Activated CD4-positive, alpha-beta T cell treated with anti-CD3 and anti-CD28 coated beads, Interleukin-2, amount 50 U/mL, for 1 hour (primary cell): ENCODE measurements at places on chromosomes 12 and 14.

GRCh38 chr14:88621100-88621499 is 58.3 kb downstream of the ZC3H14 start:
- no peak for DNase-seq

DNA sequence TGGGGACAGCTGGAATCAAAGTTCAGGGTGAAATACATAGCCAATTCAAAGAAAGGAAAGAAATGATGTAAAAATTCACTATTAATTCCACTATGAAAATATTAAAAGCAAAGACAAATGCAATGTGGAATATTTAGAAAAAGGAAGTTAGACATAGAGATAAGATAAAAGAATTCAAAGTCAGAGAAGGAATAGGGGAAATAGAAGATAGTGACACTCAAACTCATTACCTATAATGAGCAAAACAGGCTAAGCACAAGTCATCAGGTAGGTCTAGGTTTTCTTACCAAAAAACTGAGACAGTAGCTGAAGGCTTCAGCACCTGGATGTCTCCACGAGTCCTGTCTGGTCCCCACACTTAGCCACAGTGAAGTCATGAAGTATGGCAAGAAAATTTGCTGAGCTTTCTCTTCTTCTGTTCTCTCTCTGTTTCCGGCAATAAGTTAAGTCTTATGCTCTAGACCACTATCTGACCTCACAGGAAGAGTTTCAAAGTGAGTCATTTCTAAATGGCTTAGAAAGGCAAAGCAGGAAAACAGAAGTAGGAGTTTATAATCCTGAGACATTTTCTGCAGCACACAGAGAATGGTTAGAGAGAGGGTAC is at the start of gene C3AR1:
C3AR1 (minus strand) TSS at position 369 of the 604 bp plus-strand sequence. CDS start 6,174 bp downstream, outside the sequence.
- DNase-seq, result peak; percentile 41

DNA sequence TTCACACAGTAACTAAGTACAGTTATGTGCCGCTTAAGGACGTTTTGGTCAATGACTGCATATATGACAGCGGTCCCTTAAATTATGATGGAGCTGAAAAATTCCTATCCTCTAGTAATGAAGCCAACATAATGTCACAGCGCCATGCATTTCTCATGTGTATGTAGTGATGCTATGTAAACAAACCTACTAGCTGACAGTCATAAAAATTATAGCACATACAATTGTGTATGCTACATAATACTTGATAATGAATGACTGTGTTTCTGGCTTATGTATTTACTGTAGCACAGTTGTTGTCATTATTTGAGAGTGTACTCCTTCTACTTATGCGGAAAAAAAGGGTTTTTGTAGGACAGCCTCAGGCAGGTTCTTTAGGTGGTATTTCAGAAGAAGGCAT is 99.7 kb downstream of the DACT1 start:
- DNase-seq, result no peak

GRCh38 chr14:66069830-66070541 is 416.2 kb upstream of the CCDC196 start:
- no peak for DNase-seq

- DNase-seq, result no peak
Observed at GRCh38 chr12:106291342-106291741, 11.2 kb upstream of the TCP11L2 start.

- no peak for DNase-seq
Observed at GRCh38 chr12:91072931-91073330, 15.1 kb upstream of the KERA start.

GRCh38 chr12:106304797-106305196 is 2.3 kb downstream of the TCP11L2 start:
- DNase-seq, result no peak
